CD4-positive, alpha-beta T cell treated with Interleukin-17A for 1 hour (primary cell): ENCODE measurements at places on chromosomes 4 and X.

- DNase-seq, result peak; percentile 59
These were observed 1.6 kb downstream of the REST start for GRCh38 chr4:56909086-56909894.

GRCh38 chrX:39720945-39721344 lies 376.8 kb downstream of the BCOR start:
- no peak for DNase-seq

GRCh38 chrX:16659321-16659720 lies 9.4 kb downstream of the S100G start:
- DNase-seq, result no peak

- no peak for DNase-seq
These were observed 56.2 kb upstream of the GPRIN3 start for GRCh38 chr4:89363786-89364185.

DNA sequence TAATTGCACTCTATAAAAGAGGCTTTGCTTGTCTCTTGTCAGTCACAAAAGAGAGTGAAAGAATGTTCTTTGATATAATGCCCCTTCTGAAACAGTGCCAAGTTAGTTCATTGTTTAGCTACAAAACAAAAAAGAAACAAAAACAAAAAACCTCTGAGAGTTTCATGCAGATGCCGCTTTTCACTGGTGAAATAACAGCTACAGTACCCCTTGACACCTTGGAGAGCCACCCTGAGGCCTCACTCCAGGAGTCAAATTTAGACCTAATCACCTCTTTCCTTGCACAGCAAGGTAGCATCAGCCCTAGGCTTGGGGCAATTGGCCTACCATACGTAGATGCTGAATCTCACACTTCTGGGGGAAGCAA lies 185.2 kb downstream of the UNC5C start:
- no peak for DNase-seq

GRCh38 chrX:49919617-49920016 lies 2.8 kb upstream of the CLCN5 start:
- peak; percentile 35 for DNase-seq

GRCh38 chr4:54403700-54404453 lies 174.8 kb downstream of the PDGFRA start:
- DNase-seq, result no peak

GRCh38 chr4:151099976-151100417 lies 569 bp downstream of the RPS3A start:
- DNase-seq, result no peak

DNA sequence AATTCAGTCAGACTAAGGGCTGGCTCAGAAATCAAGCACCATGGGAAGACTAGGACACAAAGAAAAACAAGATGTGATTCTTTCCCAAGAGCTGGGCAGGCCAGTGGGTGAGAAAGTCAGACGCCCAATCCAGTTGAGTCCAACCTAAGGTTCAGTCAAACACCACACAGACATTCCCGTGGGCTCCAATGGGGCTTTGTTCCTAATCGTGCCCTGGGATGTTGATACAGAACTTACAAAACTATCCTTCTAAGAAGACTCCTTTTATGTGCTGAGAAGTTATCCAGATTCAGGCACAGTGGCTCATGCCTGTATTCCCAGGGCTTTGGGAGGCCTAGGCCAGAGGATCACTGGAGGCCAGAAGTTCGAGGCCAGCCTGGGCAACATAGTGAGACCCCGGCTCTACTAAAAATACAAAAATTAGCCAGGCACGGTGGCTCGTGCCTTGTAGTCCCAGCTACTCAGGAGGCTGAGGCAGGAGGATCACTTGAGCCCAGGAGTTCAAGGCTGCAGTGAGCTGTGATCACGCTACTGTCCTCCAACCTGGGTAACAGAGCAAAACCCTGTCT lies 3.7 kb downstream of the BLOC1S4 start:
- no peak for DNase-seq

- DNase-seq, result no peak
These were observed 106.4 kb upstream of the RPS6KA3 start for GRCh38 chrX:20373063-20373462.

GRCh38 chr4:177404986-177405385 lies 37.3 kb downstream of the AGA start:
- no peak for DNase-seq

DNA sequence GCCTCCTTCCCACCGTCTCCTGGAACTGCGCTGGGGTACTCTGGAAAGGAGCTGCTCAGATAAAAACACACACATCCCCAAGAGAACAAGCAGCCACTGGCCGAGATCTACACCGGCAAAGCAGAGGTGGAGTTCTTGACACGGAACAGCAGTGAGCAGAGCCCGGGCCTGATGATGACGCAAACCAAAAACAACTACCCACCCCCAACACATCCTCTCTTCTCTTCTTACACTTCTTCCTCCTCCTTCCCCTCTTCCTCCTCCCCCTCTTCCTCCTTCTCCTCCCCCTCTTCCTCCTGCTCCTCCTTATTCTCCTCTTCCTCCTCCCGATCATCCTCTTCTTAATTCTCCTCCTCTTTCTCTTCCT lies 4.6 kb downstream of the PNMA5 start:
- DNase-seq, result peak; percentile 3

- no peak for DNase-seq
These were observed 28.0 kb downstream of the SH3BGRL start for GRCh38 chrX:81229901-81230300.

- no peak for DNase-seq
These were observed 64.2 kb upstream of the MAP3K15 start for GRCh38 chrX:19579485-19579884.

GRCh38 chr4:150971901-150972300 lies 43.2 kb downstream of the LRBA start:
- no peak for DNase-seq

DNA sequence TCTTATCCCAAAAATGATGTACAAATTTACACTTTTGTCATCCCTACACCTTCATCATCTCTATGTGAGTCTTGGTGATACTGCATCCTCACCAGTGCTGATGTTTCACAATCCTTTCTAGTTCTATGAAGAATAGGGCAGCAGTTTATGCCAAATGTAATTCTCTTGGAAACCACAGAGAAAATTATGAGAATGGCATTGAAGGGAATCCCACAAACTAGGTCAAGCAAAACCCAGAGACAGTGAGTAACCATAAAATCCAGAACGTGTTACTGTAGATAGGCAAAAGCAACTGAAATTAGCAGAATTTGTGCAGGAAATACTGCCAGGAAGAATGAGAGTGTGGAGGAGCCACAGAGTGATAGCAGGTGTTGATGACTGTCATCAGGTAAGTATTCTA lies 24.5 kb downstream of the IL15 start:
- no peak for DNase-seq

DNA sequence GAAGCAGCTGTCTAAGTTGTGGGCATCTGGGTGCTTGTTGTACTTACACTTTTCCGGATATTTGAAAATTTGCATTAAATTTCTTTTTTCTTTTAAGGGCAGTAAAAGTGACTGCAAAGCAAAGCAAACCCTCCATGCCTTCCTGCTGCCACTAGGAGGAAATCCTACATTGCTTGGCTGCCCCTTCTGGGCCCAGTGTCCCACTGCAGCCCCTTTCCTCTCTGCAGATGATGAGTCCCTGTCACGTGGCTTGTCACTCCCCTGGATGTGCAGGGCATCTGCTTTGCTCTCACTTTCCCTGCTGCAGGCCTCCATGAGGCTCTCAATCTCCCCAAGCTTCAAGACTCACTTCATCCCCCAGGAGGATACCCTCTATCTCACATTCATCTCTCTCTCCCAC lies 12.7 kb downstream of the TSR2 start:
- no peak for DNase-seq

GRCh38 chr4:24824720-24825119 lies 29.3 kb downstream of the SOD3 start:
- DNase-seq, result no peak

DNA sequence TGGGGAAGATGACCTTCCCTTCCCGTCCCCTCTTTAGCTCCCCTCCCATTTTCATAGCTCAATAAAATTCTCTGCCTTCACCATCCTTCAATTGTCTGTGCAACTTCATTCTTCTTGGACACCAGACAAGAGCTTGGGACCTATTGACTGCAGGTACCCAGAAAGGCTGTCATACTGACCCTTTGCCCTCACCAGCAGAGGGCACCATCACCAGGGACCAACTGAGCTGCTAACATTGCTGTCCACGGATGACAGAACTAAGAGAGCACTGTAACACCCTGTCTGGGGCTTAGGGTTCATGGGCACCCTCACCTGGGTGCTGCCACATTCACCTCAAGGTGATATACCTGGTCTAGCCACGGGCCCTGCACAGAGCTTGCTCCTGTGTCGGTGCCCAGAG lies 141.3 kb upstream of the VCX3B start:
- no peak for DNase-seq

DNA sequence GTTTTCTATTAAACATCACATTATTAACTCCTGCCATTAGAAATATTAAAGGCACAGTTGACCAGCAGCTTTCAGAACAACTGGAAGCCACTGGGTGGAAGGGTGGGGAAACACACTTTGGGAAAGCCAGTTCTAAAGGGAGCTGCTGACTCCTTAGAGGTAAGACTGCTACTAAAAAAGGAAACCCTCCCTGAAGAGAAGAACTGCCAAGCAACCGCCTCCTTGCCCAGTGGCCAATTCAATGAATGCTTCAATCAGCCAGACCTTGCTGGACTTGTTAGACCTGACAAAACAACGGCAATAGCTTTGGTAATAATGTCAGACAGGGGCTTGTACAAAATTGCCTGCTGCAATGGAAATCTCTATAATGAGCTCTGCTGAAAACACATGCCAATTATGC lies 15.6 kb downstream of the OPHN1 start:
- DNase-seq, result no peak

DNA sequence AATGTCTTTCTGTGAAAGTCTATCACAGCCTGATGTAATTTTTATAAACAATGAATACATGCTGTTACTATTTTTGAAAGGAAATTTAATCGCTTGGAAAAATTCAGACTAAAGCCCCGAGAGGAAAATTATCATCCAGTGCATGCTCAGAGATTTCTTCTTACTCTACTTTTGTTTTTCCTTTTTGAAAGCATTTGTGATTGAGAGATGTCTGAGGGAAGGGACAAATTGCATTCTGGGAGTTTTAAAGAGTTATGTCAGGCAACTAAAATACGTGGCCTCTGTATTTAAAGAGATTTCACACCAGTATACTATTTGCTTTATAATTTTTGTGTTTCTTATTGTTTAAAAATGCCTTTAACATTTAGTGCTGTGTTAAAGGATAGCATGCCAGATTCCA lies 1.4 kb upstream of the ZFX start:
- peak; percentile 34 for DNase-seq

DNA sequence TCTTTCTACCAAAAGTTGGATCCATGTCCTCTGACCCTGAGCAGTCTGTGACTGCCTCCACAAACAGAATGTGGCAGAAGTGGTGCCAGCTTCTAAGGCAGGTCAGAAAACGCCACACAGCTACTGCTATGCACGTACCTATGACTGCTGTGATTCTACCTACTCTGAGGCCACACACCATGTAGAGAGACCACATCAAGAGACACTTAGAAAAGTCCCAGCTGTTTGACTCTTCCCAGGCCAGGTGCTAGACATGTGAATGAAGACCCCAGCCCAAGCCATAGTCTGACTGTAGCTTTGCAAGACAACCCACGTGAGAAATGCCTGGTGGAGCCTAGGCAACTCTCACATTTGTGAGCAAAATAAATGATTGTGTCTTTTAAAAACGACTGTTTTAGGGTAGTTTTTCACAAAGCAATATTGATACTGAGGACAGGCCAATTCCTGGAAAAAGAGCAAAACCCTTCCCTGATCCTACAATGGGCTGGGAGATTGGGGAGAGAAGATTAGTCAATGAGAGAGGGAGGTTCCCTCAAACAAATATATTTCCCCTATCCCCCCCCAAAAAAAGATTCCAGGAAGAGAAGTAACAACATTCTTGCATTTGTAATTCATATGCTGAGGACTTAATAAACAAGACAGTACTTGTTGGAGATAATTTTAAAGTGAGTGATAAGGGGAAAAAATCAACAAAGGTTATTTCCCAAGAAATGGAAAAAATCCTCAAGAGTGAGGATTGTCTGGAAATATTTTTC lies 33.3 kb downstream of the FRYL start:
- peak; percentile 13 for DNase-seq

DNA sequence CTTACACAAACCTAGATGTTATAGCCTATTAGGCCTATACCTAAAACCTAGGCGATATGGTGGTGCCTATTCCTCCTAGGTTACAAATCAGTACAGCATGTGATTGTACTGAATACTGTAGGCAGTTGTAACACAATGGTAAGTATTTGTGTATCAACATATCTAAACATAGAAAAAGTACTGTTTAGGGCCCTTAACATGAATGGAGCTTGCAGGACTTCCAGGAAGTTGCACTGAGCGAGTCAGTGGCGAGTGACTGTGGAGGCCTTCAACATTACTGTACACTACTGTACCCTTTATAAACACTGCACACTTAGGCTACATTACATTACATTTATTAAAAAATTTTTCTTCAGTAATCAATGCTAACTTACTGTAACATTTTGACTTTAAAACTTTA lies 37.8 kb downstream of the WWC2 start:
- DNase-seq, result no peak

- DNase-seq, result peak; percentile 70
These were observed 89.6 kb upstream of the MAD2L1 start for GRCh38 chr4:120156120-120156718.

DNA sequence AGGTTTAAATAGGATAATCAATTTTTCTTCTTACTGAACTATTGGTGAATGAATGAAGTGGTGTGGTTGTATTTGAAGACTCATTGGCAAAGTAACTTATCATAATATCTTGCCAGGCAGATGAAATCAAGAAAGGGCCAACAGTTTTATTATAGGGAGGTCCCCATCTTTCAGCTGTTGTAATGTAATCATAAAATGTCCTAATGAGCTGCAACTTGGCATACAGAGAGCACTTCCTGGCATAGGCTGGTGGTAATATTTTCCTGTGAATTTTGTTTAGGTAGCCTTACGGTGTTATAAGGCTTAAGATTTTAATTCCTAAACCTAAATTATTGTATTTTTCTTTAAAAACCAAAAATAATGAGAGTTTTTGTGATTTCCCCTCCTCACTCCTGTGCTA lies 17.5 kb downstream of the FHIP1A start:
- no peak for DNase-seq

DNA sequence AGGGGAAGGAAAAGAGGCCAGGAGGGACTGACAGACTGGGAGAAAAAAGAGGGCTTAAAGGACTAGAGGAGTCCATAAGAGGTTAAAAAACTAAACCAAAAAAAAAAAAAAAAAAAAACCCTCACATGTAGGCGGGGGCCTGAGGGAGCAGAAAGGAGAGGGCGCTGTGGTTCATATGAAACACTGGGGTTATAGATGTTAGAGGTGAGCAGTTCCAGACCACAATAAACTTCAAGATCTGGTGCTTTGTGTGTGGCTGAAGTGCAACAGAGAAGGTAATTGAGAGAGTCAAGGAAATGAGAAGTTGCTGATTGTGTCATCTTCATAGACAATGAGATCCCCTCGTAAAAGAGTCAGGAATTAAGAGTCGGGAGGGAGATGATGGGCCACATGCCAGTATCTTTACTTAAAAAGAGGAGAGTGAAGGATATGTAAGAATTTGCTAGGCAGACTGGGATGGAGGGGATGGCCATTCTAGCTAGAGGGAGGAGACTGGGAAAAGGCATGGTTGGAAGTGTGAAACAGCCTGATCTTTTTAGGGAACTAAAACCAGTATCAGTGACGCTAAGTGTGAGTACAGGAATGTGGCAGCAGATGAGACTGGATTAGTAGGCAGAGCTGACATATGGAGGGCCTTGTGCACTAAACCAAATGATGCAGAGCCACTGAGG lies 18.4 kb upstream of the OGT start:
- peak; percentile 55 for DNase-seq

GRCh38 chr4:118249890-118250289 lies 102.9 kb downstream of the PRSS12 start:
- no peak for DNase-seq
